Muscle of back (tissue), 13 donors: ENCODE measurements at places on chromosomes 7 and 10.

DNA sequence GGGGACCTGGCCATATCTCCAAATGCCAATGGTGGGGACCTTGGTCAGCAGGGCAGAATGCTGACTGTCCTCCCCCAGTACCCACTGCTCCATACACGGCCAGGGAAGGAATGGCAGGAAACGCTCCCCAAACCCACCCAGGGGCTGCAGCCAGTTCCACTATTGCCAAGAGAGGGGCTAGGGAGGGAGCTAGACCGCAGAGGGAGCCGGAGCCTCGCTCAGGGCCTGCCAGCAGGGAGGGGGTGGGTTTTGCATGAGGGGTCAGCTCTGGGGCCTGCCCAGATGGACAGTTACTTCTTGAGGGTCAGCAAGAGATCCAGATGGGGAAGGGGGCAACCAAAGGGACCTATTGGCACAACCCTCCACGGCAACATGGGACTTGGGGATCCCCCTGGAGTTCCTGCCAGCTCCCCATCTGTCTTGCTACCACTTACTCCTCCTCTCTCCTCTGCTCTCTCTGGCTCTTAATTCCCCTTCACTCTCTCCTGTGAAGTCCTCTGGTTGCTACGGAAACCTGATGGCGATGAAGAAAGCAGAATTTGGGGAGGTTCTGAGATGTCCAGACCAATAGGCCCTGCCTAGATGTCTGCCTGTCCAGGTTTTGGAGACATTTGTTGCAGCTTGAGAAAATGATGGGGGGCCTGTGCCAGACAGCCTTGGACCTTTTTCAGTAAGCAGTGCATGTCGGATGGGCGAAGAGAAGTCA, 12.6 kb downstream of the FGF8 start:
- DNase-seq: no peak

DNA sequence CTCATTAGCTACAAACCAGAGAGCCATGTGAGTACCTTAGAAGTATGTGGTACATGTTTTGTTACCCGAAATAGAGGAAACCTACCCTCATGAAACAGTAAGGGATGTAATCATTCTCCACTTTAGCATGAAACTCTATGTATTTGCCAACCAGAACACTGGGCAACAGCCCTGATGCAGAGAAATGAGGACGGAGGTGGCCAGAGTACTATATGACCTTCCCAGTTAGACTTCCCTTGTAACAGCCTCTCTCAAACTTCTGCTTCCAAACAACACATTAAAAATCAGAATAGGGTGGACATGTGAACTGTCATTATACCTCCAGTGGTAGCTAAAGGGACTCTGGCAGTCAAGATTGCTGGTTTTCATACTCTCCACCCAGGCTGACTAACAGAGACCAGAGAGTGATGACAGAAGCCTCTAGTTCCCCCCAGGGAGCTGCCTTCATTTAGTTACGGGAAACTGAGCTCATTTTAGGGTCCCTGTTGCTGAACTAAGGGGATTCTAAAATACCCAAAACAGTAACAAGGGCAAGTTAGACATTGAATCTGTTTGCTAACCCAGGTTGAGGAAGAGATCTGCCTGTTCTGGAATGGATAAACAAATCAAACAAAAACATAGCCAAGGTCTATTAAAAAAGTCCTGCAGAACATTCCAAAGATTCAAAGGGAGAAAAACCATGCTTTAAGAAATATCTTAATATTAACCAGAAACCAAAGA, 83.1 kb downstream of the VPS41 start:
- DNase-seq: no peak

DNA sequence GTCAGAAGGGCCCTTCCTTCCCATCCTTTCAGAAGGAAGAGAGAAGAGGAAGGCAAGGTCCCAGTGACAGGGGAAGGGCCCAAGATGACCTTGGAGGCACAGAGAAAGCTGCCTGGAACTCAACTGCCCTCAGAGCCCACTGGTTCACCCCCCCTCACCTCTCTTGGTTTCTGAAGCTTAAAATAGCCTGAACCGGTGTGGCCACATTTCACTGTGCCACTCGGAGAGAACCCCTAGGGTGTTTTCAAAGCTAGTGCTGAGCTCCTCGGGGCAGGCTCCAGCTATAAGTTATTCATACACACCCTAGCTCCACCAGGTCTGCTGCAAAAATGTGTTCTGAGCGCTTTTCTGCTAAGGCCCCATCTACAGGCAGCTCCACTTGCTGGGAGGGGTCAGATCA, 60.9 kb upstream of the ADRB1 start:
- DNase-seq: no peak

DNA sequence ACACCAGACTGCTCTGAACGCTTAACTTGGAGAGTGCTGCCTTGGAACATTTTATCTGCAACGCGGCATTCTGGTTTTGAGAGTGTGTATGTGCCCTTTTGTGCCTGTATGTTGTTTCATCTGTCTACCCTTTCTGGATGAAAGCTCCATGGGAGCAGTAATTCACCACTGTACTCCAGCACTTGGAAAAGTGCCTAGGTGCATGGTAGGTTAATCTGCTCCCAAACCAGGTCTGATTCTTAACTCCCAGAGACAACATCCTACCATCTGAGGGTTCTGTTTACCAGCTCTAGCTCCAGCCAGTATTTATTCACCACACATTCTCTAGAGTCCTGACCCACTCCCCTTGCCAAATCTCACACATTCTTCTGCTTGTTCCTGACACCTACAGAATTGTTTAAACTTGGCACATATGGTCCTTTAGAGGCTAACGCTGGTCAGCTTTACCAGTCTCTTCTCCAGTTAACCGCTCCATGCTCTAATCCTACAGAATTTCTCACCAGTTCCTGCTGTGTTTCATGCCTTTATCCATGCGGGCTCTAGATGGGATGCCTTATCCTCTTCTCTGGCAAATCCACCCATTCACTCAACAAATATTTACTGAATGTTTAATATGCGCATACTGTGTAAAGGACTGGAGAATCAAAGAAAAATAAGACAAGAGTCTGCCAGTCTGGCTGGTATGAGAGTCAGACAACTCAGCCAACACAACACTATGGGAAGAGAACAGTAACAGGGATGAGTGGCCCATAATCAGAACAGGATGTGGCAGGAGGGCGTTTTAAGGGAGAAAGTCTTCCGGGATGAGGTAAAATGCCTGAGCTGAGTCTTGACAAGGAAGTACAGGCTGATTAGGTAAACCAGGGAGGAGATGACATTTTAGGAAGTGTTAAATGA, 46.3 kb downstream of the MTPN start:
- peak; percentile 42 for DNase-seq

- no peak for DNase-seq
Observed at GRCh38 chr7:93720106-93720505, 145.6 kb upstream of the CALCR start.

- DNase-seq: no peak
Observed at GRCh38 chr7:150435390-150436073, 14.9 kb upstream of the GIMAP8 start.

GRCh38 chr7:46168671-46169383, 247.8 kb upstream of the IGFBP3 start:
- DNase-seq: no peak

DNA sequence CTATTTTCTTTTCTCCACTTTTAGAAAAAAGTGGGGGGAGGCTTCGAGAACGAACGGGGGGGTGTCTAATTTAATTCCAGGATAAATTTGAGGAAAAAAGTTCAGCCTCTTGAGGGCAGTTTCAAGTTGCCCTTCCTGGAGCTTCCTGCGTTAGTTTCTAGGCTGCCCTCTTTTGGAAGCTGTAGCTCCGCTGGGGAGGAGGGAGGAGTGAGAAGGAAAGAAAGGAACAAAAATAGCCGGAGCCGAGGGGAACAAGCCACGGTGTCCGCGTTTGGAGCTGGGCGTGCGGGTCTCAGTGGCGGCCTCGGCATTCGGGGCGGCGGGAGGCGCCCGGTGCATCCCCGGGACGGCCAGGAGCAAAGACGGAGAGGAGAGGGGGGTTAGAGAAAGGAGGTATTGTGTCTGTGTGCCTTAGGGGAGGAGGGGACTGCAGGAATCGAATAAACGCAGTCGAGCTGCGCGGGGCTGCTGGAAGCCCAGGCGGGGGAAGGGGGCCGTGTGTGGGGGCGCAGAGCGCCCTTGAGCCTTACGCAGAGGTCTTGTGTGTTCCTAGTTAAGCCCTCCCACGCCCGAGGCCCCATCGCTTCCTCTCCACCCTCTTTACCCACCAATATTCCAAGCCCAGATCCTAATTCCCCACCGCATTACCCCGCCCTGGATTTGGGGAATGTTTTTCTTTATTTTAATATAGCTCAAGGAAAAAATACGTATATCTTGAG, 2.0 kb upstream of the TNRC18 start:
- peak; percentile 96 for DNase-seq

DNA sequence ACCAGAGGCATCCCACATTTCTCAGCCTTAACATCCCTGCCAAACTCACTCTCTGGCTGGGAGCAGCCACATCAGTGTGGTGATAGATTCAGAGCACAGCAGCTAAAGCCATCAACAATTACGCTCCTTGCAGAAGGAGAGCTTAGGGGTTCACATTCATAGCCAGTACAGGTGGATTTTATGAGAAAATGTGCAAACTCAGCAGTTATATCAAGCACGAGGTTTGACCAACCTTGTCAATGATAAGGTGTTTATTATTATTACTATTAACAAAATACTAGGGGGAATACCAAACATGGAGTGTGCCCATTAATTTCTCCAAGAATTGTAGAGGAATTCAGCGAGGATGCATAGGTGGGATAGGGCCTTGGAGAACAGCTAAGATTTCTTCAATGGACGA, 362.3 kb downstream of the WDR11 start:
- no peak for DNase-seq

DNA sequence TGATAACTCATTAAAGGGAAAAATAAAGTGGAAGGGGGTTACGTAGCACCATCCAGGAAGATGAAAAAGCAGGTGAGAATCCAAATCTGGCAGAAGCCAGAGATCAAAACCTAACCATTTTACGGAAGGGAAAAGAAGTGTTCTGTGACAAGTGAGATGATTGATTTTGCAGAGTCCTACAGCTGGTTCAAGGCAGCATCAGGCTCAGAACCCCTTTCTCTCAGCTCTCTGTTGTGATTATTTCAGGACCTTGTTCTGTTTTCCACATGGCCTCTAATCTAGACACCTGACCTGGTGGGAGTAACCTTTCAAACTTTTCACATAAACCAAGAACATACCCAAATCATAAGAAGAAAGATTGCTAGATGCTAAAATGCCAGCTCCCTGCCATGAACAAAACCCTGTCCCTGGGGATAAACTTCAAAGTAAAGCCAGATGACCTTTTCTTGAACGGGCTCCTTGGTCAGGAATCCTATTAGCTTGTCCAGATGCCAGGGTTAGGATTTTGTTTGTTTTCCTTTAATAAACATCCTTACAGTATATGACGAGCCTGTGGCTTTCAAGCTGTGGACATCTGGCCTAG, 5.9 kb downstream of the DUSP5 start:
- DNase-seq: no peak

- DNase-seq: no peak
Observed at GRCh38 chr10:97454330-97455036, 8.5 kb downstream of the ZDHHC16 start.

- no peak for DNase-seq
Observed at GRCh38 chr10:96410296-96410695, 51.5 kb upstream of the OPALIN start.

GRCh38 chr10:26457088-26457487, 18.9 kb downstream of the APBB1IP start:
- no peak for DNase-seq

- DNase-seq: no peak
Observed at GRCh38 chr10:43123361-43124093, 14.7 kb upstream of the CSGALNACT2 start.

GRCh38 chr10:66505003-66505657, 420.7 kb upstream of the LRRTM3 start:
- DNase-seq: no peak

- no peak for DNase-seq
Observed at GRCh38 chr7:15197042-15197977, 294.8 kb upstream of the DGKB start.

DNA sequence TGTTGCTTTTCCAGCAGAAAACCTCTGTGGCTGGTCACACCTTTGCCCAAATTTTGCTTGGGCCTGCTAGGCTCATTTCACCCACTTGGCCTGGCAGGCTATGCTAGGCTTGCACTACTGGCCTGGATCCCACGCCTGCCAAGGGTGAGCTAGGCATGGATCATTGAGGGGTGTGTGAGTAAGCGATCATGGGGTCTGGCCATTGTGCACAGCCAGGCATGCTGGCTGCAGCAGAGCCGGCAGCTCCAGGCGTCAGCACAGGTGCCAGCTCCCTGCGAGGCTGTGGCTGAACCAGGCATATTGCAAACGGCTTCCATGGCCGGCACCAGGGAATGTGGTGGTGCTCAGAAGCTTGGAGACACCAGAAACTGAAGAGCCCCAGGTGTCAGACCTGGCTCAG, 19.2 kb downstream of the CFAP70 start:
- DNase-seq: no peak

GRCh38 chr10:6833458-6834011, 253.5 kb upstream of the PRKCQ start:
- DNase-seq: no peak

GRCh38 chr10:6995341-6995740, 415.3 kb upstream of the PRKCQ start:
- DNase-seq: peak; percentile 48

DNA sequence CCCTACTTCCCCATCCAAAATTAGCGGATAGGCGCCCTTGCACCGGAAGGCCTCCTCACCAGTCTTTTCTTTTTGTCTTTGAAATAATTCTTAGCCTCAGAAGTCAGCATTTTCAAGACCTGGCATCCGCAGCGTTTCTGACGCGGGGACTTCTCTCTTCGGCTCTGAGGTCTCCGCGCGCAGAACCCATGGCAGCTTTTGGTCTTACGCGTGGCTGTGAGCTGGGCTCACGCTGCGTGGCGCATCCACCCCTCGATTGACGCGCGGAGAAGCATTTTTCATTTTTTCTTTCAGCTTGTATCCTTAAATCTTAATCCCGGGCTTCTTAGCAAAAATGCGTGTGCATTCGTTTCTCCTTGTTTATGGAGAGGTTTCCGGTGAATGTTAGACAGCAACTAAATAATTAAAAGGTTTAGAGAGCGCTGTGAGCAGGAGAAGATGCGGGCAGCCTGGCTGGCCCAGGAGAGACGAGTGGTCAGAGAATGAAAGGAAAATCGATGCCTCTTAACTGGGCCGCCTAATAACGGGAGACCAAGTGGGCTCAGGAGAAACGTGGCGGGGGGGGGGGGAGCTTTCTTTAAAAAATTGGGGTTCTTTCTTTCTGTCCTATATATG, 2.0 kb upstream of the GATA3 start:
- DNase-seq: no peak

DNA sequence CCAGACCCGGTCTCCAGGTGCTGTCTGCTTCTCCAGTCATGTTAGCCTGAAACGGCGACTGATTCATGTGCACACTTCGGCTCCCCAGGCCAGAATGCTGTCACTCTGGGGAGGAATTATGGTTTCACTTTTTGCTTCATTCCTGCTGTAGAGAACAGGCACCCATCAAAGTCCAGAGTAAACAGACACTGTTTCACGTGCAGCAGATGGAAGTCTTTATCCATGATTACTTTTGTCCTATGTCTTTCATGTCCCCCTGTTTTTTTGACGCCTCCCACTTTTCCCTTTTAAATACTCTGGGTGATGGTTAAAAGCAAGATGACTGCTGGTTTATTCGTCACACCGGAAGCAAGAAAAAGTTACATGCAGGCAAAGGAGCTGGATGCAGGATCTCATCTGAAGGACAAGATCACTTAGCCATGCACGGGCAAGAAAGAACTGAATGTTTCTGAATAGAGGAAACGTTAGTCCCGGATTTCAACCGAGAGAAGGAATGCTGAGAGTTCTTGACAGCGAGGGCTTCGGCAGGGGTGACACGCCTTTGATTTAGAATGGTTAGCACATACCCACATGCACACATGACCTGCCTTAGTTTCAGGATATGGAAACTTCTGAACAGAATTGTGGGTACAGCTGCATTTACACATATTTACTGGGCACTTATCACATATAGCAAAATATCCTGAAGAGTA, 250.0 kb upstream of the KLF6 start:
- DNase-seq: peak; percentile 26

- no peak for DNase-seq
Observed at GRCh38 chr7:33558549-33559323, 346.6 kb upstream of the BMPER start.
